Fibroblast of skin of left biceps (primary cell): ENCODE measurements at places on chromosomes 6 and 20.
A peak's percentile ranks its signal among the peaks of the same experiment; 100 is the strongest.

DNA sequence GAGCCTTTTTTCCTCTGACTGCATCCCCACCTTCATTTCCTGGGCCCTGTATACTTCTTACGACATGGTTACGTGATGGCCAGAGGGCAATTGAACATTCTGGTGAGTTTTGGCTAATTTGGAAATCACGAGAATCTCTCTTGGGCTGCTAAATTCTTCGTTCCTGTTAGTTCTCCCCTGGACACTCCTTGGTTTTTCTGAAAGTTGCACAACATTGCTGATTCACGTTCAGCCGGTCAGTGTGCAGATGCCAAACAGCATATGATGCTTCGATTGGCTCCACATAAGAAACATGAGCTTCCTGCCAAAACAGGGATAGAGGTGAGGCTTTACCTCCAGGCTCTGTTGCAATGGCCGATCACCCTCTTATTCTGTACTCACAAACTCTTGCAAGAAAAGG, 119.4 kb upstream of the LY86 start:
- no peak for DNase-seq

DNA sequence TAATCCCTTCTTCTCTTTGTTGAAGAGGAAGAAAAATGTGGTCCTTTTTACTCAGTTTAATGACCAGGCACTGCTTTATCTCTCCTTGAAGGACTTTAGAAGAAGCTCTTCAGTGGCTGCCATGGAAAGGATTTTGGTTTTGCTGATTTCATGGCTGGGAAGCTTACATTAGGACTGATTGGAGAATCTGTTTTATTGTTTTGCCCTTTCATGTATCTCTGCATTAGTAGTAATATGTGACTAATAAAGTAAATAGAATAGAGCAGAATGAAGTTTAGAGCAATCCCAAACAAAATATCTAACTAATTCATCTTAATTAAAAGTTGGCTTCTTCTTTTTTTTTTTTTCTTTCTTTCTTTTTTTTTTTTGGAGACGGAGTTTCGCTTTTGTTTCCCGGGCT, 502.9 kb downstream of the HAO1 start:
- no peak for DNase-seq

GRCh38 chr20:60877071-60877857, 374.8 kb upstream of the CDH4 start:
- DNase-seq = no peak

DNA sequence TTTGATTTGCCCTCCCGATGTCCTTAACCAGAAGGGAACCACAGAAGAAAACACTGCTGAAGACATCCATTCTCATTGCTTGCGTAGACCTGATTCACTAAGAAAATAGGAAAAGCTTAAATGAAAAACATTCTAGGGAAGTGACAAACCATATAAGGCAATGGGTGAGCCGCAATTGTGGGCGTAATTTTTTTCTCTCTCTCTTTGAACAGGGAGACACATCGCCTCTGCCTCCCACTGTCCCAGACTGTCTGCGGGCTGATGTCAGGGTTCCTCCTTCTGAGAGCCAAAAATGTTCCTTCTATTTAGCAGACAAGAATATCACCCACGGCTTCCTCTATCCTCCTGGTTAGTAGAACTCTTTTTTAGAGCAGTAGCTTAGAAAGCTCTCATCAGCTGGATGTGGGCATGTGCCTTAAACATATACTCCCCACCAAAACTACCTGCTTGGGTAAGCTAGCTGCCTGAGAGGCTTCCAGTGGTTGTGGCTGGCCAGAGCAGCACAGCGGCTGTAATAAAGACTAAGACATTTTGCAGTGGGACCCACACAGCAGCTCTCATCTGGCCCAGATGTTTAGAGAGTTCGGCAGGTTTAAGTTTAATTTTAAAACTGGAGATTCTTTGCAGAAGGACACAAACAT, 22.7 kb upstream of the CTAGE9 start:
- peak; percentile 28 for DNase-seq

DNA sequence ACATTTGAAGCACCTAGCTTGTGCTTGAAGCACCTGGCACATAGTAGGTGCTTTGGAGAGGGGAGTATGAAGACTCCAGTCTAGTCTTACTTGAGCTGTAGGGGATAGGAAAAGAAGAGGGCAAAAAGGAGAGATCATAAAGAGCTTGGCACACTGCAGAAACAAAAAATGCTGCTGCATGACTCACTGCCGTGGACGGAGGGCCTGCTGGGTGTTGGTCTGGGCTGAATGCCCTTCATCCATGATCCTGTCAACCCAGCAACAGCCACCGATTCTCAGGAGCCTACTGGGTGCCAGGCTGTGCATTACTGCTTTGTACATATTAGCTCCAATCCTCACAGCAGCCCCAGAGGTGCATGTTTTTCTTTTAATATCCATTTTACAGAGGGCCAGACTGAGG, 6.0 kb downstream of the PDYN start:
- no peak for DNase-seq

DNA sequence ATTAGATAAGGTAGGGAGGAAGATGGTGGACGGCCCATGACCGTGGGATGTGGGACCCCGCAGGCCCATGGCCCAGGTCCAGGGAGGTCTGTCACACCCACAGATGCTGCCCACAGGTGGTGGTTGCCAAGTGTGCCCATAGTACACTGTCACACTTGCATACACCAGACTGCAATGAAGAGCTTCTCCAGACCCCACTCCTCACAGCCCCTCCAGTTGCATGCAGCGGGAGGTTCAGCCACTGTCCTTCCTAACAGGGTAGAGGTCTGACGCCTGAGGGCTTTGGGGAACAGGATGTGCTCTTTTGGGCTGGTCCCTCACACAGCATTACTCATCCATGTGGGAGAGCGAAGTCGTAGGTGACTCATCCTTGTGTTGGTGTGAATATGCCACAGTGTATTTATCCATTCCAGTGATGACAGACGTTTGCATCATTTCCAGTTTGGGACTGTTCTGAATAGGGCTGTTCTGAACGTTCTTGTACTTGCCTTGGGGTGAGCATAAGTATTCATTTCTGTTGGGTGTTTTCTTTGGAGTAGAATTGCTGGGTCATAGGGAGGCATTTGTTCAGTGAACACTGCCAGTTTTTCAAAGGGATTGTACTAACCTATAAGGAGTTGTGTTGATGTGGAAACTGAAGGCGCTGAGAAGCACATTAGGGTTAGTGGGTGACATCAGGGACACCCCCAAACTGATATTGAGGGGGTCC, 10.1 kb upstream of the PYGB start:
- peak; percentile 99 for DNase-seq

DNA sequence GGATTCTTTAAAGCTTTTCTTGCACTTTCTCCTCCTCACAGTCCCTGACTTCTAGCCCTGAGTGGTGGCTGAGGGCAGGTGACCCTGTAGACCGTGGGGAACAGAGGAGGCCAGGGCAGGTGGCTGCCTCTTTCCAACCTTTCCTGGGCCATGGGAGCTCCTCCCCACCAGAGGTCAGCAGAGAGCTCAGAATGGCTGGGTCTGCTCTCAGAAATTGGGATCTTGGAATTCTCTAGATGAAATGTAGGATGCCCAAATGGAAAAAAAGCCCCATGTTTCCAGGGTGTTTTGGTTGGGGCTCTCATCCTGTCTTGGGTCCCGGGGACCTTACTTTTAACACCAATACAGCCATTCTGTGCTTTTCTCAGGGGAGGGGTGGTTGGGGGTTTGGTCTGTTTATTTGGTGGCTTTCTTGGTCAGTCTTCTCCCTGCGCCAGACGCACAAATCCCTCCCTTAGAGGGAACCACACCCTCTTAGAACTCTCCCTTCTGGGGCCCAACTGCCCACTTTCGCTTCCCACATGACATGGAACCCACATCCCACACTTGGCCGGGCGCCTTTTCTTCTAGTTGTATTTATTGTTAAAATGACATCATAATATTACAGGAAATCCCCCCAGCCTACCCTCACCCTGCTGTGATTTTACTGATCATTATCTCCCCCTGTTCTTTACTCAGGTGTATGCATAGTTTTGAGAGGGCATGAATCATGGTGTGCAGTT, 17.9 kb downstream of the GNAS start:
- no peak for DNase-seq

- DNase-seq = no peak
Observed at GRCh38 chr20:14012671-14013070, 17.4 kb downstream of the MACROD2 start.
